Activated effector memory CD4-positive, alpha-beta T cell treated with anti-CD3 and anti-CD28 coated beads, Interleukin-2, amount 50 U/mL, for 16 hours (primary cell): ENCODE measurements at places on chromosomes 7 and 10.

DNA sequence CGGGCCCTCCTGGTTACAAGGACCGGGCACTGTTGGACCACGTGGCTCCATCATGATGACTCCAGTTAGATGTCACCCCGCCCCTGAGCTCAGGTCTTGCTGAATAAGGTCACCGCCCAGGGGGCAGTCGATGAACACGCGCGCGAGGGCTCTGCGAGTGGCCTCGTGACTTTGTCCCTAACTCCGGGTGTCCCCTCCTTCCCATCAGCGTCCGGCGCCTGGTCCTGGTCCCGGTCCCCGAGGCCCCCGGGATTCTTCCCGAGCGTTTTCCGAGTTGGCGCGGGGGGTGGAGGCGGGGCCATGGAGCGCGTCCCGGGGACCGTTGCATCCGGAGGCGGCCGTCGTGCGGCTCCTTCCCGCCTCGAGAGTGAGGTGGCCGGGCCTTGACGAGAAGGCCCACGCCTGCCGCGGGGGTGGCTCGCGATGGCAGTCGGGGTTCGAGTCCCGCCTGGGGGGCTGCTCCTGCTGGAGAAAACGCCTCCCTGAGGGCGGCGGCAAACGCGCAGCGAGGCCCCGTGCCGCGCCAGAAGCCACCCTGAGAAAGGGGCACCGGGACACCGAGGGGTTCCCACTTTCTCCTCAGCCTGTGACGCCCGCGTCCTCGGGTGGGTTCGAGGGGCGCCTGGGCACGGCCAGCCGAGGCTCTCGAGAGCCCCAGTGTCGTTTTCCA, 569 bp upstream of the NPTX2 start:
- no peak for DNase-seq

DNA sequence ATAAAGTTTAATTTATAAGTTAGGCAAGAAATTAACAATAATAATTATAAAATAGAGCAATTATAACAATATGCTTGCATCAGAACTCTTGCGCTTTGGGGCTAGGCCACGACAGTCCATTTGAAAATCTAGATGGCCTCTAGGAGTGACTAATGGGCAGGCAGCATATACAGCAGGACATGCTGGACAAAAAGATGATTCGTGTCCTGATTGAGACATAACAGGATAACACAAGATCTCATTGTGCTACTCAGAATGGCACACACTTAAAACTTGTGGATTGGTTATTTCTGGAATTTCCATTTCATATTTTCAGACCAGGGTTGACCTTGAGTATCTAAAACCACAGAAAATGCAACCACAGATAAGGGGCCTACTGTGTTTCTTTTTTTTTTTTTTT, 27.5 kb downstream of the CTNNA3 start:
- DNase-seq: no peak

DNA sequence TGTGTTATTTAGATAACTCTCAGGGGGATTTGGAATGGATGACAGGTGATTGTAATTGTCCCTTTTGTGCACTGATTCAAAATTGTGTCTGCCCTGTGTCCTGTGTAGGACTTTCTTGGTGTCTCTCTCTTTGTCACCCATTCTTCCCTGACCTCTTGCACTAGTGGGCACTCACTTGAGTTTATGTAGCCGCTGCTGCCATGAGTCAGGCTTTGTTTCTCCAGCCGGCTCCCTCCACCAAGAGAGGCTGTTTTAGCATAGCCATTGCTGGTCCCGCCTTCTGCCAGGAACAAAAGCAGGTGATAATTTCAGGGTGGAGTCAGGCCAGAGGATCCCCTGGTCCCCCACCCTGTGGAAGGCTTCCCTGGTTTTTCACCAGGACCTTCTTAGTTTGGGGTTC, 8.4 kb downstream of the COL17A1 start:
- no peak for DNase-seq

DNA sequence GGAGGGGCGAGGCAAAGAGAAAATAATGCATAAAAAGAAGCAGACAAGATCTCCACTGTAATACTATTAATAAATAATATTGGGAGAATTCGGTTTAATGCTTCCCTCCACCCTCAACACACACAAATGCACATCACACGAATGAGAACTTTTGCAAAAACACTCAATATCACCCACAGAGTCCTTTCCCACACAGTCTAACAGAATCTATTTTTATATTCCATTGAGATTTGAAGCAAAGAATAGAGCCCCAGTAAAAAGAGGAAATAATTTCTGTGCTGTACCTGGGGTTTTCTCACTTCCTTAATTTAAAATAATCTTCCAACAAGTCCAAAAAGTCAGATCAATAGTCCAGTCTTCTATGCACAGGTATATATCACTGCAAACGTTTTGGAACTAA, 17.0 kb downstream of the PIK3AP1 start:
- DNase-seq: no peak

- no peak for DNase-seq
These were observed 38.9 kb downstream of the NKX6-2 start for GRCh38 chr10:132746801-132747625.

- DNase-seq: no peak
These were observed 6.5 kb upstream of the CALU start for GRCh38 chr7:128732521-128733277.

DNA sequence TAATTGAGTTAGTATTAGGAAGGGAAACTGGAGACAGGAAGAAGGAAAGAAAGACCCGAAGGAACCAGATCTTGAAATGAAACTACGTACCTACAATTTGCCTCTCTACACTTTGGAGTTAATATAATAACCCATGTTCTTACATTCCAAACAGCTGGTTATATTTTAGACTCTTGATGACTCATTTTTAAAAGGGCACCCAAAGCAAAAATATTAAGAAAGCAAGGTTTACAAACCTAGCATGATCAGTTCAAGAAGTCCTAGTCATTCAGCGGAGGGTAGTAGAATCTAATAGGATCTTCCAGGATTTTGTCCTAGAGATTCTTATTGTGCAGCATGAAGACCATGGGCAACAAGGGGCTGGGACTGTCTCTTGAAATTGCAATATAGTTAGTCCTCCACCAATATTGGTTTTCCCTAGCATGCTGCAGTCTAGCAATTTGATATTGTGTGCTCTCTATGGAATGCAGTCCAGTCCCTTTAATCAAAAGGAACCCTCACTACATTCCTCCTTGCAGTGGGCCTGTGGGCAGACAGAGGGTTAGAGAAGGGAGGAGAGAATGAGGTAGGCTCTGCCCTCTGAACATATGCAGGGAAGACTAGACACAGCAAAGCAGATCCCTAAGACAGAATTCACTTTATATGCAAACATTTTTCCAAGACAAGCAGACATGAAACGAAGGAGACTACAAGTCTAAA, 230.3 kb downstream of the INHBA start:
- no peak for DNase-seq

GRCh38 chr10:387593-387891, 252.3 kb downstream of the ZMYND11 start:
- no peak for DNase-seq

DNA sequence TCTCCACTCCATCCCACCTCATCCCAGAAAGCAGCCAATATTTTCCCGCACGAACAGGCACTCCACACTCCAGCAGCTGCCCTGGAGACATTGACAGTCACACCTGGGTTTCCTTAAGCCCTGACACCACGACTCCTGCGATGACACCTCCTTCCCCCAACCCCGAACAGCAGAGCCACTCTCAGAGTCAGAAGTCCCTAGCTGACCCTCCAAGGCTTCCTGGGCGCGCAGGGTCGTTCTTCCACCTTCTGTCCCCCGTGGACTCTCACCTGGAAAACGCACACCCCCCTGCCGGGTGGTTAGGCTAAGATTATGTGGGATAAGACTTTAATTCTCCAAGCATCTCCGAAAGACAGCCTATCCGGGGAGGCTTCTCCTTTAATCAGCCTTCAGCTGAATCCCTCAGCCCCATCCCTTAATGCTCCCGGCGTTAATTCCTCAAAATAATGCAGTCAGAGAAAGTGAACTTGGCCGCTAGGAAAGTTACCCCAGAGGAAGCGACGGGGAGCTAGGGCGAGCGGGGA, 1.1 kb downstream of the DENND11 start:
- no peak for DNase-seq

- DNase-seq: no peak
These were observed 100.6 kb downstream of the ARHGAP22 start for GRCh38 chr10:48504141-48504885.

- no peak for DNase-seq
These were observed 270.1 kb downstream of the ARL4A start for GRCh38 chr7:12957487-12957886.

- no peak for DNase-seq
These were observed 103.0 kb upstream of the SEMA3A start for GRCh38 chr7:84297616-84298015.

DNA sequence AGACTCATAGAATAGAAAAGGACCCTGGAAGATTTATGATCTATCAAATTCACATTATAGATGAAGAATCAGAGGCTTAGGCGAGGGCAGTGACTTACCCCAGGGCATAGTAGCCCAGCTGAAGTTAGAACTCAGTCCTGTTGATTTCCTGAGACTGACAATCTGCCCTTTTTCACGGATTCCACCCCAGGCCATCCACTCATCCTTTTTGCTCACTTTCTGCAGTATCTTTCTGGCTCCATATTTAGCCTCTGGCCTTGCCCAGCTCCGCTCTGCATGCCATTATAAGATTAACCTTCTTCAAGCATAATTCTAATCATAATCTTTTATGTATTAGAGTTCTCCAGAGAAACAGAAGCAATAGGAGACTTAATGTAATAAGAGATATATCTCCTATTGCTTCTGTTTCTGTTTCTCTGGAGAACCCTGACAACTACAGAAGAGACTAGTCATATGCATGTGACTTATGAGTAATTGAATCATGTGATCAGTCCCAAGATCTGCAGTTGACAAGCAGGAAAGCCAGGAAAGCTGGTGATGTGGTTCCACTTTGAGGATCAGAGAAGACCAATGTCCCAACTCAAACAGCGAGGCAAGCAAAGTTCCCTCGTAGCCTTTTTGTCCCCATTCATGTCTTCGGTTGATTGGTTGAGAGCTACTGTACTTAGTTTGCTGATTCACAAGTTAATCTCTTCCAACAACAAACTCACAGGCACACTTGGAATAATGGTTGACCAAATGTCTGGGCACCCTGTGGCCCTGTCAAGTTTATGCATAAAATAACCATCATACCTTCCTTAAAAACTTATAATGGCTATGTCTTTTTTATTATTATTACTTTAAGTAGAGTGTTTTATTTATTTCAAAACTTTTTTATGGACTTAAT, 412.1 kb downstream of the SUGCT start:
- no peak for DNase-seq

GRCh38 chr10:100362570-100363496, 15.8 kb downstream of the SCD start:
- no peak for DNase-seq

DNA sequence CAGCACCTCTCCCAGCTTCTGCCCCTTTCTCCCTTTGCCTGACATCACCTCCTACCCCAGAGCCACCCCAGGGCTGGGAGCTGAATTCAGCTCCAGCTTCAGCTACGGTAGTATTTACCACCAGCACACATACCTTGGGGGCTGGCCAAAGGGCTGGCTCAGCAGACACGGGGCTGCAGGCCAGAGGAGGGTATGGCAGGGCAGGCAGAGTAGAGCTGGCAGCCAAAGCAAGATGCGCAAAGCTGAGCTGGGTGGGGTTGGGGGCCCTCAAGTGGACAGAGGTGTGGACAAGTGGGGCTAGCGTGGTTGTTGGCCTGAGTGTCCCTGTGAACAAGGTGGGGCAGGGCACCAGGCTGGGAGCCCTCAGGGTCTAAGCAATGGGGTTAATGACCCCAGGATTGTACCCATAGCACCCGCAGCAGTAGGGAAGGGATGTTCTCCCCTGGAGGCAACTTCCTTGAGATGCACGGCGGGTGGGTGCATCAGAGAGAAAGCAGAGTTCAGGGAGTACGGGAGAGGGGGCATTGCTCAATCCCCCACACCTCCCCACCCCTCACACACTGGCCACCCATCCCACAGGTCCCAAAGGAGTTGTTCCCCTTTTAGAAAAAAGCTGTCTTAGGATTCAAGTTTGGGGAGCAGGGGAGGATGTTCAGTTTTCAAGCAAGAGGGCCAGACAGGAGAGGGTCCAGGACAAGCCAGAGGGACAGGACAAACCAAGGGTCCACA, 8.0 kb downstream of the VSIR start:
- no peak for DNase-seq

DNA sequence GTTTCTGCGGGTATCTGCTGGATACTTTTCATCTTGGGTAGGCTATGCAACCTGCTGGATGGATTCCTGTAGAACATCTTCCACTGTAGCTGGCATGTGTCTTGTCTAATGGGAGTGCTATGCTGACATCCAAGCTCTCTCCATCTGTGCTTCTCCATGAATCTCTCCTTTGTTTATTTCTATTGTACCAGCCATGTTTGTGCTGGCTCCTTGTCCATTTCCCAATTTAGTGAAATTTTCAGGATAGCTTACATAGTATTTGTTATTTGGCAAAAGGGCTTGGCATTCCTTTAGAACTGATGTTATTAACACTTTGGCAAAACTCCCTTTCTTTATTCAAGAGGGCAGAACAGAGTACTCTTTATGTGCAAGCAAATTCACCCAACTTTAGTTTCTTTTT, 198.0 kb downstream of the CSTF2T start:
- no peak for DNase-seq

DNA sequence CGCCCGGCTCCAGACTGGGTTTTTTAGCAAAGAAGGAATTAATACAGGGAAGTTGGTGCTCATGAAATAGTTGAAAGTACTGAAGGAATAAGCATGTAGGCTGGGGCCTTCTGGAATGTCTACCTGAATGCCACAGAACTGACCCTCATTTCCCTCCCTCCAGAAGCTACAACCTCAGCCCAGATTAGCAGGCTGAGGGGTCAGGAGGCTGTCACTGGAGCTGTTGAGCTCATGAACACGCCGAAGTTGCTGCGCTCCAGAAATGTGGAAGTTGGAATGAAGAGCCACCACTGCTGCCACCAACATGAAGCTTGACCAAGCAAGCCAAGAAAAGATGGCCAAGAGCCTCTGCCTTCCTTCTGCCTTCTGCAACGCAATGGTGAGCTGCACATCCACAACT, 52.2 kb upstream of the KMT2E start:
- DNase-seq: no peak

GRCh38 chr10:78286186-78286585, 252.5 kb downstream of the RPS24 start:
- DNase-seq: no peak

- no peak for DNase-seq
These were observed 5.0 kb upstream of the TASOR2 start for GRCh38 chr10:5679606-5680005.

- no peak for DNase-seq
These were observed 75.3 kb downstream of the GLI3 start for GRCh38 chr7:42161719-42162118.

GRCh38 chr10:12981570-12981969, 19.9 kb downstream of the CCDC3 start:
- no peak for DNase-seq

- DNase-seq: no peak
These were observed 70.5 kb downstream of the KLF6 start for GRCh38 chr10:3714531-3714930.
